ENCODE measurements at places on chromosomes 16 and 17.

DNA sequence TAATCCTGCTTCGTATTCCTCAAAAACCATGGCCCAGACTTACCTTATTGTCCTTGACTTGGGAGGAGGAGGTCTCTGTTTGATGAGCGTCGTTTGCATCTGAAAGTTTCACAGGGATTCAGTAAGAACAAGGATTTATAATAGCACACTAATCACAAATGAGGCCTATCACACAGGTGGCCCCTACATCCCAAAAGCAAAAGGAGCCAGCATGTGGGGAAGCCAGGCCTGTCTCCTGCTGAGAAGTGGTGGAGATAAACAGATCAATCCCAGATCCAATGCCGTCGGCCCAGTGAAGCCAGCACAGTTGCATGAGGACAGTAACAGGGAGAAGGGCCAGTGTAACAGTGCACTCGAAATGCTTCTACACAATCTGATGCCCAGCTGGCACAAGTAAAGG lies 13.3 kb upstream of the EVPL start:
- DNase-seq = no peak

DNA sequence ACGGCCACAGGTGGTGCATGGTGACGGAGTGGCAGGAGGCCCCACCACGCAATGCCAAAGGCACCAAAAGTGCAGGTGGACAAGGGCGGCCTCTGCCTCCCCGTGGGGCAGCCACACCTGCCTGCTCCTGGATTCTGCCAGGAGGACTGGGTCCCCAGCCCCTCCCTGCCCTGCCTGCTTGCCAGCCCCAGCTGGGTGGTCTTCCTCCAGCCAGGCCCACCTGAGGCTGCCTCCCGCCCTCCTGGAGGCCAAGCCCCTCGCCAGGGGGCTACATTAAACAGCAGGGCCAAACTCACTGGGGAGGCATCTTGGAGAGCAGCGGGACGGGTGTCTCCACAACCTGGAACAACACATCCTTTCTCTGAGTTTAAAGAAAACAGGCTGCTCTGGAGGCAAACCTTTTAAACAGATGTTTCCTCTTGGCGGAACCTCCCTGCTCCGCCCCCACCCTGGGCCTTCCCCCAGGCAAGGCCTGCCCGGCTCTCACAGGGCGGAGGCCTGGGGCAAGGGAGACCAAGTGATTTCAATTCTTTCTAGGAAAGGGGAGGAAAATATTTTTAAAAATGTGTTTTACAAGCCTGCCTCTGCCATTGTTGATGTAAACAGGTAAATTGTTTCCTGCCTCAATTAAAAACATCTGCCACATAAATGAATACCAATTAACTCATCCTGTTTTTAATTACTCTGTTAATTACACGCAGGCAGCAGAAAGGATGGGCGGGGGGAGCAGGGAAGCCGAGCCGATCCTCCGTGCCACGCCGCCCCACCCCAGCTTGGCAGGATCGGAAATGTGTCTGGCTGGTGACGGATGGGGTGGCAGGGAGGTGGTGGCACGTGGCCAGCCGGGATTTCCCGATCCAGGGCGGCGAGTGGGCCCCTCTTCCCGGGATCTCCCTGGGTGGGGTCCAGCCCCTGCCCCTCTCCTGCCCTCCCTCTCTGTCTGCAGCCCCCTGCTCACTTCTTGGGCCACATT lies 54.4 kb upstream of the PABPN1L start:
- DNase-seq = peak; percentile 10

DNA sequence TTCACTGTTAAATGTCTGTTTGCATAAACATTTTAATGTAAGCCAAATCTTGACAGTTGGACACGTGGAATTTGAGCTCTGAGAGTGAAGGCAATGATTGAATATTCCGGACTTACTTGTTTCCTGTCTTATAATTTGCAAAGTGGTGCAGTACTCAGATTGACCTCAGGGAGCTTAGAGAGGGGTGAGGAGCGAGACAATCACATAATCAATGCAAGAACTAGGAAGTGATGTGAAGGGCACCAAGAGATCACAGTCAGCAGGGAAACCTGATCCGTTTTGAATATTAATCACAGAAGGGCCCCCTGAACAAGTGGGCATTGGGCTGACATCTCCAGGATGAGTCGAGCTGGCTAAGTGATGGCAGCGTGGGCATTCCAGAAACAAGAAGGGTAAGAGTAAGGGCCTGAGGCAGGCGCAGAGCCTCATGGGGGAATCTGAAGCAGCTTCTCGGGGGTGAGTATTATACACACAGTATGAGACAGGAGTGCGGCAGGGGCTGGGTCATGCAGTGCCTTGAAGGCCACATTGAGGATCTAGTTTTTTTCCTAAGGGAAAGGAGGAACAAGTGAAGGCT lies 26.1 kb downstream of the TEX2 start:
- DNase-seq = peak; percentile 3

- no peak for DNase-seq
Measured at GRCh38 chr17:36931697-36932382, 5.4 kb upstream of the LHX1 start.

DNA sequence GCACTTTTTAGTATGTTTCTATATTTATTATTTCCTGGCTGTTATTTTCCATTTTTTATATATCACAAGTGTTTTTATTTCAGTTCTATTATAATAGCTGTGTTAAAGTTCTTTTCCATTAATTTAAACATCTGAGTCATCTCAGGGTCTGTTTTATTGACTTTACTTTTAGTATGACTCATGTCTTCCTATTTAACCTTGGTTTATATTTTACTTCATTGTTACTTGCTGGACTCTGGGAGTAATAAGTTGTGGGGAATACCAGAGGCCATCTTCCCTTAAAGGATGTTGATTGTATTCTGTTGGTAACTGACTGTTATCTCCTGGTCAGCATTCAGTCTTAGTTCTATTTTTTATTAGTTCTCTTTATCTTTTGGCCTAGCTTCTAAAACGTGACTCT lies 1508.2 kb downstream of the CDH11 start:
- no peak for DNase-seq

- DNase-seq = no peak
Measured at GRCh38 chr17:43461185-43461584, 22.6 kb upstream of the DHX8 start.

GRCh38 chr16:14268073-14268472 lies 197.0 kb downstream of the MRTFB start:
- no peak for DNase-seq

- no peak for DNase-seq
Measured at GRCh38 chr17:39701784-39702422, 2.0 kb downstream of the ERBB2 start.

DNA sequence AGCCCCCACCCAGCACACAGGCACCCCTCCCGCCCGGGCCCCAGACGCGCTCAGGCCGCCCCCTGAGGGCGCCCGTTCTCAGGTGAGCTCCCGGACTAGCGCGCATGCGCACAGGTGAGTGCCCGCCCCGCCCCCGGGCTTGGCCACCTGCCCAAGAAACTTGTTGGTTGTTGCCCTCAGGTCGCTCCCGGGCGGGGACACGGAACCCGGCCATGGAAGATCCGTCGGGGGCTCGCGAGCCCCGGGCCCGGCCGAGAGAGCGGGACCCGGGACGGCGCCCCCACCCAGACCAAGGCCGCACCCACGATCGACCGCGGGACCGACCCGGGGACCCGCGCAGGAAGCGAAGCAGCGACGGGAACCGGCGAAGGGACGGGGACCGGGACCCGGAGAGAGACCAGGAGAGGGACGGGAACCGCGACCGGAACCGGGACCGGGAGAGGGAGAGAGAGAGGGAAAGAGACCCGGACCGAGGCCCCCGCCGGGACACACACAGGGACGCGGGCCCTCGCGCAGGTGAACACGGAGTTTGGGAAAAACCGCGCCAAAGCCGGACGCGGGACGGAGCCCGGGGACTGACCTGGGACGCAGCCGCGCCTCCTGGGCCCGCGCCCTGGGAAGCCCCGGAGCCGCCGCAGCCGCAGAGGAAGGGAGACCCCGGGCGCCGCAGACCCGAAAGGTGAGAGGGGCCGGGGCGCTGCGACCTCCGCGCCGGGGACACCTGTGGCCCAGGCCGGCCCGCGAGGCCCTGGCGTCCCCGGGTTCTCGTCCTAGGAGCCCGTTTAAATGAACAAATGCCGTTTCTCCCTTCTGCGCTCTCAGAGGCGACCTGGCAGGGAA lies at the start of gene MARVELD3:
MARVELD3 (plus strand) TSS at position 167 of the 840 bp plus-strand sequence; CDS start at position 213, 46 bp downstream.
- peak; percentile 13 for DNase-seq

DNA sequence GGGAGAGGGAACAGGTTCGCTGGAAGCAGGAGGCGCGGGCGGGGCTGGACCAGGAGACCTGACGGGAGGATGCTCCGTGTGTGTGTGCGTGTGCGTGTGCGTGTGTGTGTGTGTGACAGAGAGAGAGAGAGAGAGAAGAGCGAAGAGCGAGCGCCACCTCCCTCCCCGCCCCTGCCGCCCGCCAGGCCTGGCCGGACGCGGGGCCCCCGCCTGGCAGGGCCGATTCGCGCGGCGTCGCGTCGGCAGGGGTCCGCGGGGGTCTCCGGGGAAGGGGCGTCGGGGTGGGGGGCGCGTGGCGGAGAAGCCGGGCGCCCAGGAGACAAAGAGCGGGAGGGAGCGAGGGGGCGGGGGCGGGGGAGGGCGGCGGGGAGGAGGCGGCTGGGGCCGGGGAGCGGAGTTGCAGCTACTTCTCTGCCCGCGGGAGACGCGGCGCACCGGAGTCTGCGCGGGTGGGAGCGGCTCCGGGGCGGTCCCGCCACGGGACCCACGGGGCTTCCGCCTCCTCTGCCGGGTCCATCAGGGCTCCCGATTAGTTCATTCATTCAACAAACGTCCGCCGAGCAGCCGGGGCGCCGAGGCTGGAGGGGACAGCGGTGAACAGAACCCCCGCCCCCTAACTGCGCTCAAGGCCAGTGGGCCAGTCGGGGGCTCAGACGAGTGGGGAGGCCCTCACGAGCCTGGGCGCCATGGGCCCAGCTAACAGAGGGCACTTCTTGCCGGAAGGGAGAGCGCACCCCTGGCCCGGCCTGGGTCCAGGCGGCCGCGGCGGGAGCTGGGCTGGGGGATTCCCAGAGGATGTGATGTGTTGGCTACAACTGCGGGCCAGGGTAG lies at the start of gene SAMD14:
SAMD14 (minus strand) TSS at position 433 of the 831 bp plus-strand sequence. CDS start 5,201 bp downstream, outside the sequence.
- DNase-seq = peak; percentile 65

DNA sequence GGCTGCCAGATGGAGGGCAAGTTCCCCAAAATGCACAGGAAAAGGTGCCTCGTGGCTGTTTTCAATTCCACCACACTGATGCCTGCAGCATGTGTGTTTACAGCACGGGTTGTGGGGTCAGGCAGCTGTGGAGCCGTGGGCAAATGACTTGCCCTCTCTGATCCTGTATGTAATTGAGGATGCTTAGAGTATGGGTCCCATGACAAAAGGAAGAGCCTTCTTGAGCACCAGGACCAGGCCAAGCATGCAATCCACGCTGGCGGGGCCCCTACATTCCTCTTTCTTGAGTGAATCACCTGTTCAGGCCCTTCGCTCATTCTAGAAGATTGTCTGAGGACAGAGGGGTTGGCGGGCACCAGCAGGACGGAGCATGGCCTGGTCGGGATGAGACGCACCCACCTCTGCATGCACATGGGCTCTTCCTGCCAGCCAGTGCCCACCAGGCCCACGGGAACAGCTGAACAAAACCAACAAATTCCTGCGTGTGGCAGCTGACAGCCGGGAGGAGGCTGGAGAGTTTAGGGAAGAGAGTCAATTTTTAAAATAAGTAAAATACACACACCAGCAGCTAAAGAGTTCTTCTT lies 1.4 kb upstream of the CTRB2 start:
- DNase-seq = no peak

DNA sequence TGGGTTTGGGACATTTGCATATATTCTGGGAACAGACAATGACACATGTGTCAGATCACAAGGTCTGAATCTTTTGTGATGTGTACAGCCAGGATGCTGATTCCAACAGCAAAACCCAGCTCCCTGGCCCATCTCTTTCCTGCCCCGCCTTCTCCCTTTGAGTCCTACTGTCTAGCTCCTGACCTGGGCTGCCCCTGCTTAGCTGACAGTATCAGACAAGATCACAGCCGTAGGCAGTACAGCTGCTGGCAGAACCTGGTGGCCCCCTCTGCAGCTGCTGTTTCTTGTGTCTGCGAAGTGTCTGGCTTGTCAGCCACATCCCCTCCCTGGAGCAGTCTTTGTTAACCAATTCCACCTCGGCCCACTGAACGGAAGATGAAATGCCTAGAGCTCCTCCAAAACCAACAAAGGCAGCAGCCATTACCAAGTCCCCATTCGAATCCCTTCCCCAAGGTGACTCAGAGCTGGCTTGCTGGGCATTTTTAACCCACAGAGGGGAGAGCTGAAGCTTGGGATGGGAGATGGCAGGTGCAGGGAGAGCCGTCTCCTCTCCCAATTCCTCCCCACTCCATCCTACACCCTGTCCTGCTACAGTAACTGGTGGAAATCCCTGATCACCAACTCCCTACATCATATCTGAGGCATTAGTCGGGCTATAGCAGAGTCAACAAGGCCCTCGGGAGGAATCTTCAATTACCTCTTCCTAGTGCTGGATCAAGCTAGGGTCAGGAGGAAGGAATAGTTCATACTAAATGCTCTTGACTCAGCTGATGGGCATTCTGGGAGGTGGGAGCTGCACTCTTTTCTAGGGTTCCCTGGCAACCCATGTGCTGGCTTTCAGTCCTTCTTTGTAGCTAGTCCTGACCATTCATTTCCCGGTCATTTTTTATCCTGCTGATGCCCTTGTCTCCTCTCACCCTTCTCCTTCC lies 5.8 kb downstream of the PIPOX start:
- DNase-seq = no peak

GRCh38 chr16:1261131-1261892 lies 5.4 kb downstream of the TPSD1 start:
- DNase-seq = no peak

DNA sequence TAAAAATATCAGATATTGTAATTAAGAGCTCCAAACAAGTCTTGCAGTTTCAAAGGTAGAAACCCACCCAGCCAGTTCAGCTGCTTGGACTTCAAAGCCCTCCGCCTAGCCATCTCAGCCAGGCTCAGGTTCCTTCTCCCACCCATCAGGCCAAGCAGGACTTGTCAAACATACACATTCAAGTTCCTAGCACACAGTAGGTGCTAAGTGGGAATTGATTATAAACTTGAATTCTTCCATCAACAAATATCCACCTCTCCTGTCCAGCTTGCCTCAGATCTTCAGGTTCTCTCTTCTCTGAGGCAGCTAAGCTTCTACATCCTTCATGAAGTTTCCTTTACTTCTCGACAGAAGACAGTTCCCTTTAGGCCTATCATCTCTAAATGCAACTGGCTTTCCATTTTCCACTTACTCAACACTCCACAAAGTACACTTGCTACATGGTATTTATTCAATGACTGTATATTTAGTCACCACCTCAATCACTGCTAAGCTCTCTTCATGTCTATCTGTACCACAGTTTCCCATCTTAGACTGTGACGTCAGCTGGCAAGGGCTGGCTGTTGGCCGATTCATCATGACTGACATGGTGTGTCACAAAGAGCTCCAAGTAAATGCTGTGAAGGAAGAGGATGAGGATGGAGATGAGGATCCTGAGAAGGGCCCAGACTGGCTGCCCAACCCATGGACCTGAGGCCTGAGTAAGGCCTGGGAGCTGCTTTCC lies 13.3 kb upstream of the COG7 start:
- no peak for DNase-seq

DNA sequence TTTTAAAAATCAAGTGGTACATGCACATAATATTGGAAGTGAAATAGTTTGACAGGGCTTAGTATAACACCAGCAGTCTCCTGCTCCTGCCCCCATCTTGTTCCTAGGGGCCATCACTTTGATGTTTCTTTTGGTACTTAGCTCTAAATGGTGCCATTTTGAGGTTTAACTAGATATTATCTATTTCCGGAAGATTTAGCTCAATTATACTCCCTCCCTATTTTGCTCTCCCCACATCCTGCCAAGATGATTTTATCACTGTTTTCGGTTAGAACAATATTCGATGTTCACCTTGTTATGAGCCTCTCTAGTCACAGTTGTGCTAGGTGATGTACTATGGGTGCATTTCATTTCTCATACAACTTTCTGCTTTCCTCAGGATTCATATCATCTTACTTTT lies 20.0 kb upstream of the SLC35G3 start:
- peak; percentile 88 for DNase-seq

GRCh38 chr17:7307686-7308624 lies 527 bp downstream of the EIF5A start:
- DNase-seq = peak; percentile 66
